ENCODE measurements at places on chromosomes 2 and 18. TPM values are rescaled to one million over a fixed set of nuclear protein-coding genes. Genes with fewer than 3 reads are reported as not detected.

PLCD4 gene
- 9.7 TPM for polyA plus RNA-seq

DNA sequence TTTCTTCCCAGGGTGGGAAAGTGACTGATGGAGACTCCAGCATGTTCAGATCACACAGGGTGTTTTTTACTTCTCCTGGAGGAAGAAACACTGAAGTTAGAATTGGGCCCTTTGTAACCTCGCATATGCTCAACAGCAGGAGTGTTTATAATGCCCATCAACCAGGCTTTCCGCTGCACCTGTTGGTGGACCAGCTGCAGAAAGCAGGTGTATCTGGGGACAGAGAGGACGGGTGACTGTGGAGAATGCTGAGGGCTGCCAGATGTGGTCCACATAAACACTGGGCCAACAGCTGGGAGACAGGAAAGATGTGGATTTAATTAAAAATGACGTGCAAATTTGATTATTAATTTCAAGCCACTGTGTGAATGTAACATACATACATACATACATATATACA is 335.5 kb upstream of the SPRED2 start:
- DNase-seq = no peak

CRYGC gene
- not detected for polyA plus RNA-seq

GRCh38 chr2:148660999-148661398 is 16.4 kb downstream of the EPC2 start:
- DNase-seq = no peak

DNA sequence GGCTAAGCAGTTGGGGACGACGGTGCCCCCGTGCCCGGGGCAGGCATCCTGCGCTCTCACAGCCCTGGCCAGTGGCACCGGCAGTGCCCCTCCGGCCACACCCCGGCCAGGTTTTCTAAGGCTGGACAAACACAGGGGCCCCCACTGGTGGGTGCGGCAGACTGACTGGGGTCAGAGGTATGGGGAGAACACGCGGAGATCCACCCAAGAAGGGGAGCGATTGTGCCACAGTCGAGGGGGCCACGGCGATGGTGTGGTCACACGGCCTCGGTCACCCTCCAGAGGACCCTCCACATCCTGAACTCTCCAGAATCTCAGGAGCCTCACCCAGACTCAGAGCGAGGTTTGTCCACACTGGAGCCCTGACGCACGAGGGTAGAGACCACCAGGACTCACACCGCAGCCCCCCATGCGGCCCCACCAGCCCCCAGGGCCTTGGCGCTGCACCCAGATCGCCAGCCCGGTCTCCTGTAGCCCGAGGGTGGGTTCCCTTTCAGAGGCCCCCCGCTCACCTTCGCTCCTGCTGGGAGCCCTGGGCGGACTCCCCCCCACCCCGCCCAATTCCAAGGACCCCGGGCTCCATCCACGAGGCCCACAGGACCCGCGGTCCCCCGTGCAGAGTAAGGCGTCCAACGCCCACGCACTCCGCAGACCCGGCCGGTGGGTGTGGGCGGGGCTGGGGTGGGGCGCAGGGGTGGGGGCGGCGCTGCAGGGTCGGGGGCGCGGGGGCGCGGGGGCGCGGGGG is 15.2 kb downstream of the PDCD1 start:
- DNase-seq = no peak

DNA sequence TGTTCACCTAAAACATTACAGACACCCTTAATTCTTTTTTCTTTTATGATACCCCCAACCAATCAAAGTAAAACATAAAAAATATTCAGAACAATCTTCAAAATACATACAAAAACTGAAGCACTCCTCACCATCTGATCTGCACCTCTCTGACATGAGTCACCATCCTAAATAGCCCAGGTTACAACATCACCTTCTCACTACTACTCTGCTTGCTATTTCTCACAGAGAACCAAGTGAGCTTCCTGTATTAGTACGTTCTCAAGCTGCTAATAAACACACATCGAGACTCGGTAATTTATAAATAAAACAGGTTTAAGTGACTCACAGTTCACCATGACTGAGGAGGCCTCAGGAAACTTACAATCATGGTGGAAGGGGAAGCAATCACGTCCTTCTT is 183.5 kb downstream of the CBLN2 start:
- DNase-seq = no peak

DNA sequence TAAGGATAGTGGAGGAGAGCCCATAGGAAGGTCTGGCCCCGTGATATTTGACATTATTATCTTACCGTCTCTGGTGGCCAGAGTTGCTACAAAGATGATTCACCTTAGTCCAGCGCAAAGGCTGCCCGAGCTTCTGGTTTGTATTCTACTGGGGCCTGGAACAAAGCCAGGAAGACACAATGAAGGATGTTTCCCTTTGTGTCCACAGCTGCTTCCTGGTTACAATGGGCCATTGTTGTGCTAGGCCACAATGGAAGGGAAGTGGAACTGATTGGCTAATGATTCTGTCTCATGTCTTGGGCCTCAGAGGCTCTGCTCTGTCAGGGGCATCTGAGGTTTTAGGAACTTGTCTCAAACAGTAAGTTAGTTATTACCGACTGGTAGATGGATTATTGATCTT is 132.2 kb downstream of the TDRD15 start:
- no peak for DNase-seq

DNA sequence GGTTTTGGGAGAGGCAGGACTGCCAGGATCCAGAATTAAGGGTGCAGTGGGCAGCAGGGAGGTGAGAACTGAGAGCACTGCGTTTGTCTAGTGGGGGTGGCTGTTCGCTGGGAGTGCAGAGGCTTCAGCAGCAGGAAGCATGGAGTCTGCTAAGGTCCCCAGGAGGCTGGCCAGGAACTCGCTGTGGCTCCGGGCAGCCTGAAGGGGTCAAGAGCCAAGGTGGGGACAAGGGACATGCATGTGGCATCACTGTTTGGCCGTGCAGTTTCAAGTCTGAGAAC is 43.2 kb upstream of the SEMA4C start:
- DNase-seq = no peak

DNA sequence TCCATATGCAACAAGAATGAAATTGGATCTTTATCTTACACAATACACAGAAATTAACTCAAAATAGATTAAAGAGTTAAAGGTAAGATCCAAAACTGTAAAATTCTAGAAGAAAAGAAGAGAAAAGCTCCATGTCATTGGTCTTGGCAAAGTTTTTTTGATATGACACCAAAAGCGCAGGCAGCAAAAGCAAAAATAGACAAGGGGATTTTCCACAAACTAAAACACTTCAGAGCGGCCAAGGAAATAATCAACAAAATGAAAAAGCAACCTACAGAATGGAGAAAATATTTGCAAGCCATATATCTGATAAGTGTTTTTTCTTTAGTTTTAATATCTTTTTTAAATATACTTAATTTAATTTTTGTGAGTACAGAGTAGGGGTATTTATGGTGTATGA is 112.8 kb upstream of the CAB39 start:
- no peak for DNase-seq

EIF5B gene
- 19.8 TPM for polyA plus RNA-seq

- DNase-seq = no peak
Observed at GRCh38 chr2:240952496-240953246, 45.7 kb upstream of the SNED1 start.

GRCh38 chr18:23137097-23137635 is 1.9 kb downstream of the CABLES1 start:
- no peak for DNase-seq

DNA sequence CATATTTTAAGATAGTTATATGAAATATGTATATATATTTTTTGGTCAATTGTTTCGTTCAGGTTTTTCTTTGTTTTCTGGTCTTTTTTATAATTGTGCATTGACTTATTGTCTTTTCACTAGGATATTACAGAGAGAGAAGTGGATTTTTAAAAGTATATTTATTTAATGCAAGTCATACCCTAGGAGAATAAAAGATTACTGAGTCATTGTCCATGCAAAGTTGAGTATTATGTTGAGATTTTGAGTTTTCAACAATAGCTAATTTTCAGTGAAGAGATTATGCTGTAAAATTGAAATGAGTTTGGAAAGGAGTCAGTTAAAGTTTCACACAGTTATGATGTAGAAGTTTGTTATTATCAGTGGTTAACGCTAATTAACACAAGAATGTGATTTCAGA is 203.6 kb upstream of the SPRED2 start:
- DNase-seq = no peak

DNA sequence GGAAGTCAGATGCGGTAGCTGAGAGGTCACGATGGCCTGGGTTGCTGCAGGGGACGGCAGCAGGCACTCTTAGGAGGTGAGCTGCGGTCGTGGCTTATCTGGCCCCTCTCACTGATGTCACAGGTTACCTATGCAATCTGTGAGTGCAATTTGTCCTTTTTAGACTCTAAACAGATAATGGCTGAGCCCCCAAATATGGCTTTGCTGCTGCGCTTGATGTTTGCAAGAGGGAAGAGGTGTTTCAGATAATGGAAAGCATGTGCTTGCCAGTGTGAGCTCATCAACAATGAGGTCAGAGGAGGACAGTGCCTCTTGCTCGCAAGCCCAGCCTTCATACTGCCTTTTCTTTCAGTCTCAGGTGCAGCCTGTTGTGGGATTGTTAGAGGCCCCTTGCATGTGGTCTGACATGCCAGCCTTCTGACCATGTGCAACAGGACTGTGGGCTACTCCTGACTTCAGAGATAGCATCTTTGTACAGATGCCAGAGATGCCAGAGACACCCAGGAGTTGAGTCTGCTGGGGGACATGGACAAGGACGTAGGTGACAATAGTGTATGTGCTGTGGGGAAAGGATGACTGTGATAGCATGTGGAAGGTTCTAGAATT is 151.3 kb downstream of the TANC1 start:
- DNase-seq = no peak

- DNase-seq = no peak
Observed at GRCh38 chr18:13934676-13935075, 19.3 kb upstream of the MC2R start.

GRCh38 chr2:21367421-21367820 is 243.7 kb downstream of the TDRD15 start:
- DNase-seq = no peak

DNA sequence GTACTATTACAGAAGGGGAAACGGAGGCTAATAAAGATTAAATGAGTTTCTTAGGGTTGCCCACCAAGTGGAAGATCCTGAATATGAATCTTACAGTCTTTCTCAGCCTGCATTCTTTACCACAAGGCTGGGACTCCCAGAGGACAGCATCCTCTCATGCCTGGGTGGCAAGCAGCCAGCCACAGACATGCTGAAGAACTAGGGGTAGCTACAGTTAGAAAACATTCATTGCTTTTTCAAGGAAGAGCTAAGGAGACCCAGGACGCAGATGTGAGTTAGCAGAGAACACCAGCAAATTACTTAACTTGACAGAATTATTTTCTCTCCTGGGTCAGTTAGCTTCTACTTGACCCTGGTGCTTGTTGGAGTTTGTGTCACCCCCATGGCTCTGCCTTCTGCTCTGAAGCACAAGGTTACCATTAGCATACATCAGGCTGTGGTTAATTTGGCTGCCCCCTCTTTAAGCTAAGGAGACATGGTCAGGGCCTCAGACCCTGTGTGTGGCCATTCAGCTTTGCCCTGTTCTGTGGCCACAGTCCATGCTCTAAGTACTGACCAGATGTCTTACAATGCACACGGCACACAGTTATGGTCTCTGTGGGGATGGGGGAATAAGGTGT is 132.3 kb upstream of the TNP1 start:
- DNase-seq = no peak

DNA sequence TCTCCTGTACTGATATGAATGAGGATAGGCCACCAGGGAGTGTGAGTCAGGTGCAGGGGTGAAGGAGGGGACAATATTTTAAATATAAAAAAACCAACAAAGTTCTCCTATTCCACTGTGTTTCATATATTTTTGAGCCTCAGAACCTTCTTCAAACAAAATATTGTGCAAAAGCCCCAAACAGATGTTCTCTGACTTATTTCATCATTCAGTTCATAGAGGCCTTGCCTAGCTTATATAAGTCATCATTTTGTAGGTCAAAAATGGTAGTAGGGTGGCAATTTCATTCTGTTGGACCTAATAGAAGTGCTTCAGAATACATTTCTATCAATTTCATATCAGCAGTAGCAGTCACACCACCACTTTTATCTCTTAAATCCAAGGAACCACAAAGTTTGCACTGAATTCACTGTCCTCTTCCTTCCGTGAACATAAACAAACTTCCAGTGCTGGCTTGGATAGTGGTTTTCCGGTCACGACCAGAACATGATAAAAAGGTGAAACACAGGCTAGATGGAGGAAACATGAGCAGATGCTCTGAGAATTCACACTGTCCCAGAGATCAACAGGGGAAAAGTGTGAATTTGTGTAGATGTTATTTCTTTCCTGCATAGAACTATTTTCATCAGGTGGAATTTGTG is 99.1 kb downstream of the EN1 start:
- DNase-seq = no peak

DNA sequence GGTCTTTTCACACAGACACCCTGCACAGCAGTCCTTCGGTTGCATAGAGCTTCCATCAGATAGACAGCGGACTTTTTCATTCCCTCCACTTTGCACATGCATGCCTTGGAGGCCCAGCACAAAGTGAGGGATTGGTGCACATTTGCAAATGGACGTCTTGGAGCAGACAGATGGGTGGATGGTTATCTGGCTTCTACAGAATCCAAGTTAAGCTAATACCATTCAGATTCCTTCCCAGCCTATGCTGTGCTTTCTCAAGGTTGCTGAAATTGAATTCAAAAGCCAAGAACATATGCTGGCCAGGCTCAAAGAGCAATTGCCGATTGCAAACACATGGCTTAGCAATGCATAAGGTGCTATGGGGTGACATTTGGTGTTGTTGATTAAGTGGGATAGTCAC is 186.4 kb downstream of the VAPA start:
- DNase-seq = no peak

DNA sequence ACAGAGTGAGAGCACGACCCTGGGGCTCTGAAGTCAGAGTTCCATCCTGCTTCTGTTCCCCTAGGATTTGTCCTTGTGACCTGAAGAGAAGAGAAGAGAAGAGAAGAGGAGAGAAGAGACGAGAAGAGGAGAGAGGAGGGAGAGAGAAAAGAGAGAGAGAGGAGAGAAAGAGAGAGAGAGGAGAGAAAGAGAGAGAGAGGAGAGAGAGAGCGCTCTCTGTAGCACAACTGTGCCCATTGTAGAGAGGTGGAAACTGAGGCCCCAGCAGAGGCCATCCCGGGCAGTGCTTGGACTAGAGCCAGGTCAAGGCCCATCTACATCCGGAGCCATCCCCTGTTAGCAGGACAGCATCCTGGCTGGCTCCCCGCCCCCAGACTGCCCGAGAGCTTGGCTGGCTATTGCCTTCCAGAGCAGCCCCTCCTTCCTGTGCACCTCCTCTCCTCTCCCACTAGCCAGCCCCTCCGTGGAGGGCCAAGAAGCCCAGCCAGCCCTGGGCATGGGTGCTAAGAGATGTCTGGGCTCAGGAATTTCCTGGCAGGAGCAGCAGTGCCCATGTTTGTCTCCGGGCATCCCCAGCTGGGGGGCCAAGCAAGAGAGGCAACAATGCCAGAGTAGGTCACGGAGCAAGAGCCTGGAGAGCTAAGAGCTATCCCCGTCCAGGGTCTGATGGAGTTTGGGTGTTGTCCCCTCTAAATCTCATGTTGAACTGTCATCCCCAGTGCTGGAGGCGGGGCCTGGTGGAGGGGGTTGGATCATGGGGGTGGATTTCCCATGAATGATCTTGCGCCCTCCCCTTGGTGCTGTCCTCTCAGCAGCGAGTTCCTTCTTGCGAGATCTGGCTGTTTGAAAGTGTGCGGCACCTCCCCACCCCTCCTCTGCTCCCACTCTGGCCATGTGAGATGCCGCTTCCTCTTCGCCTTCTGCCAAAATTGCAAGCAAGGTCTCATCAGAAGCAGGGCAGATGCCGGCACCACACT is 18.2 kb upstream of the GPR55 start:
- DNase-seq = peak; percentile 17
